Activated CD8-positive, alpha-beta T cell treated with anti-CD3 and anti-CD28 coated beads, Interleukin-2, amount 10 ng/mL, durations not matched to agents 7 days and 5 days (primary cell): ENCODE measurements at places on chromosomes 5 and 9.

- no peaks in the 10 kb centered on the region for H3K4me1 ChIP-seq
- no peak for DNase-seq
- H3K4me3 ChIP-seq, result no peak overlapping the region
- H3K27me3 ChIP-seq, result no peaks in the 10 kb centered on the region
These were observed 72.0 kb upstream of the ENTREP1 start for GRCh38 chr9:69253057-69253456.

DNA sequence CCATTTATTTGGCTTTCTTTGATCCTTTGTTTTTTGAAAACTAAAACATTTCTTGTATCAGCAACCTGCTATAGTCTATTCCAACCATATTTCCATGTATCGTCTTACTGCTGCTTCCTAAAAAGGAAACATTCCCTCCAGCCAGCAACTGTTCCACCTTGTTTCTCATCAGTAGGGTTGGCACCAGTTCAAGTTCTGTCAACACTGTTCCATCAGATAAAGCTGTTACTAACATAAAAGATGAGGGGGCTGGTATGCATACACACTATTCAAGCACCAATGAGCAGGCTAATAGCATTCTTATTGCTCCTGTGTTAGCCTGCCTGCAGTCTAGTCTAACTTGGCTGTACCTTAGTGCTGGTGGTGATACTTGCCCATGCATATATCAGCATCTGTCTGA lies 178.3 kb downstream of the CWC27 start:
- no peaks in the 10 kb centered on the region for H3K4me1 ChIP-seq
- no peak for DNase-seq
- no peak overlapping the region for H3K4me3 ChIP-seq
- no peak overlapping the region for H3K27ac ChIP-seq
- no peaks in the 10 kb centered on the region for H3K36me3 ChIP-seq

- no peak for DNase-seq
- H3K27ac ChIP-seq, result no peak overlapping the region
- H3K4me3 ChIP-seq, result no peak overlapping the region
- no peaks in the 10 kb centered on the region for H3K36me3 ChIP-seq
These were observed 159.9 kb downstream of the PPP2R2B start for GRCh38 chr5:146718609-146719008.

GRCh38 chr9:36035006-36035405 lies 1.7 kb upstream of the RECK start:
- peaks cover 23% of the 10 kb centered on the region for H3K4me1 ChIP-seq
- no peak for DNase-seq
- no peak overlapping the region for H3K4me3 ChIP-seq
- no peaks in the 10 kb centered on the region for H3K36me3 ChIP-seq
- H3K27ac ChIP-seq, result no peak overlapping the region
- H3K27me3 ChIP-seq, result peaks cover 35% of the 10 kb centered on the region

- H3K27me3 ChIP-seq, result no peaks in the 10 kb centered on the region
- H3K27ac ChIP-seq, result no peak overlapping the region
- H3K36me3 ChIP-seq, result no peaks in the 10 kb centered on the region
- H3K4me3 ChIP-seq, result no peak overlapping the region
These were observed 535.8 kb downstream of the CYLC2 start for GRCh38 chr9:103530934-103531333.
